ENCODE measurements at places on chromosomes 2 and 18. TPM values are rescaled to one million over a fixed set of nuclear protein-coding genes. Genes with fewer than 3 reads are reported as not detected.

SCG2 gene
- 179 TPM for total RNA-seq

BOLL gene
- 1.4 TPM for total RNA-seq

MPPE1 gene
- total RNA-seq = 23.5 TPM

ACOXL gene
- total RNA-seq = 0.23 TPM

TACR1 gene
- 7.4 TPM for total RNA-seq

All from diencephalon (tissue), 1 donor.